ENCODE measurements at places on chromosomes 3 and 15. TPM values are rescaled to one million over a fixed set of nuclear protein-coding genes. Genes with fewer than 3 reads are reported as not detected.

Gene GLDN
- total RNA-seq, result 1.2 TPM

Gene DOCK3
- 30.4 TPM for total RNA-seq

Gene GOLGA6L10
- total RNA-seq, result 6.4 TPM

Gene GOLGA6L4
- total RNA-seq, result 3.6 TPM

Gene MYRIP
- 13.5 TPM for total RNA-seq

Gene EPHA3
- total RNA-seq, result 57.7 TPM

Gene KBTBD13
- not detected for total RNA-seq

Gene ROBO2
- total RNA-seq, result 236 TPM

Gene STARD5
- 7.8 TPM for total RNA-seq

Gene GOLGA8T
- total RNA-seq, result 0.64 TPM

Gene REC114
- not detected for total RNA-seq

Gene POLR2H
- 32.5 TPM for total RNA-seq

Gene IMPDH2
- 134 TPM for total RNA-seq

Gene THRB
- 7.7 TPM for total RNA-seq

Gene SH2D7
- total RNA-seq, result not detected

Gene DNAH1
- total RNA-seq, result 5.0 TPM

Gene UBAP1L
- total RNA-seq, result 10.3 TPM

Gene SLC22A14
- total RNA-seq, result 0.82 TPM

Gene DUOXA1
- not detected for total RNA-seq

Gene GOLGA6L1
- not detected for total RNA-seq

Gene C3orf49
- not detected for total RNA-seq

Data from cerebellum (tissue), 4 donors.